ENCODE measurements at places on chromosomes 3 and 15.
A peak's percentile ranks its signal among the peaks of the same experiment; 100 is the strongest.

DNA sequence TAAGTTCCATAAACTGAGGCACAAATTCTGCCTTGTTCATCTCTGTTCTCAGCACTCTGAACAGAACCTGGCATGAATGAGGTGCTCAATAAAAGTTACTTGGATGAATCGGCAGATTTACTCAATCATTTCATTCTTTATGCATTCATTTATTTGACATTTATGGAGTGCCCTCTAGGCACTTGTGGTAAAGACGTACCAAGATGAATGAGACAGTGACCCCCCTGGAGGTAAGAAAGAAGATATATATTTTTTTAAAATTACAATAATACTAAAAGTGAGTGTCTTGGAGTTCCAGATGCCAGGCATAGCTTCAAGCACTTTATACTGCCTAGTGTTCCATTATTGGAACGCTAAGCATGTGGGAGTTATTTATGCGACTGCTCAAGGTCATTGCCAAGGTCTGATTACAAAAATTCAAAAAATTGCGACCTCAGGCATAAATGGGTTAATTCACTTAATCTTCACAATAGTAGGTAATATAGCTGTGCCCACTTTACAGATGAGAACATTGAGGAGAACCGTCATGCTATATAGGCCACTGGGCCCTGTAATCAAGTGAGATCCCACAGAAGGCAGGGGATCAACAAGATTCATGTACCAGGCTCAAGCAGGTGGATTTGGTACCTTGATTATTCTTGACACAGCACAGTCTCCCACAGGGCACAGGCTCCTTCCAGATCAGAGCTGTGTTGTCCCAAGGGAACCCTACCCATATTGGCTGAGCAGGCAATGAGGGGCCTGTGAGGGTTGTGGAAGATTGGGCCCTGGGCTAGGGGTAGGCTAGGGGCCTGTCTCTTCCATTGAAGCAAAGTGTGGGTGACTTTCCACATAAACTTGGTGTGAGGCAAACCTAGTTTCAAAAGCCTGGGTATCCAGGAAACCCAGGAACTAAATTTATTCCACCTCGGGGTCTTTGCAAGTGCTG, 10.7 kb downstream of the XIRP1 start:
- DNase-seq, result no peak

DNA sequence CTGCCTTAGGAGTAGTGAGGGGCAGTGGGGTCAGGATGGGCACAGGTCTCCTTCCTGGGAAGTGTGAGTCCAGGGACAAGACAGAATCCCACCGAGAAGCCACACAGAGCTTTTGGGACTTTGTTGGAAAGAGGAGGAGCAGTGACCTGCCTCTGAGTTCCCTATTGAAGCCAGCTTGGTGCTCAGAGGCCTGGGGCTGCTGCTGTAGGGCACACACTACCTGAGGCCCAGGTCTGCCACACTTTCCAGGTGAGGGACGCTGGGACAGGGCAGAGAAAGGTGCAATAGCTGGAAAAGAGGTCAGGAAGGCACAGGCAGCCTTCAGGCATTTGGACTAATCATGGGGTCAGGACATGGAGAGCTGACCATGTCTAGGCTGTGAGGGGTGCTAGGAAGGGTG, 67.7 kb downstream of the SCN5A start:
- no peak for DNase-seq

- DNase-seq, result peak; percentile 24
Measured at GRCh38 chr3:111589303-111590142, 5.6 kb downstream of the ZBED2 start.

DNA sequence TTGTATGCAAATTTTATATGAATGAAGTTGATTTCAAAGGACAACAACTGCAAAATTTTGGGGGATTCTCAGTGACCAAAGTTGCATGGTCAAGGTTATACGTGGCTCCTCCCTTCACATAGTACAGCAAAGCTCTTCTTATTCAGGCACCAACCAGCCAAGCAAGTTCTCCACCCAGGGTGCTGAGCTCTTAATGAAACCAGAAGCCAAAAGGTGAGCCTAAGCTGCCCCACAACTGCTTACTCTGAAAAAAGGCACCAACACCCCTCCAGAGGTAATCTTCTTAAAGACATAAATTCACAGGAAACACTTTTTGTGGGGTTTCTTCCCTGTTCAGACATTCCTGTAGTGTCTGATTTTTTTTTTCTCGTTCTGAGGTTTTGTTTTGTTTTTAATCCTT, 106.1 kb upstream of the GMNC start:
- DNase-seq, result no peak

GRCh38 chr15:50107591-50108408, 11.2 kb downstream of the ATP8B4 start:
- DNase-seq, result no peak

DNA sequence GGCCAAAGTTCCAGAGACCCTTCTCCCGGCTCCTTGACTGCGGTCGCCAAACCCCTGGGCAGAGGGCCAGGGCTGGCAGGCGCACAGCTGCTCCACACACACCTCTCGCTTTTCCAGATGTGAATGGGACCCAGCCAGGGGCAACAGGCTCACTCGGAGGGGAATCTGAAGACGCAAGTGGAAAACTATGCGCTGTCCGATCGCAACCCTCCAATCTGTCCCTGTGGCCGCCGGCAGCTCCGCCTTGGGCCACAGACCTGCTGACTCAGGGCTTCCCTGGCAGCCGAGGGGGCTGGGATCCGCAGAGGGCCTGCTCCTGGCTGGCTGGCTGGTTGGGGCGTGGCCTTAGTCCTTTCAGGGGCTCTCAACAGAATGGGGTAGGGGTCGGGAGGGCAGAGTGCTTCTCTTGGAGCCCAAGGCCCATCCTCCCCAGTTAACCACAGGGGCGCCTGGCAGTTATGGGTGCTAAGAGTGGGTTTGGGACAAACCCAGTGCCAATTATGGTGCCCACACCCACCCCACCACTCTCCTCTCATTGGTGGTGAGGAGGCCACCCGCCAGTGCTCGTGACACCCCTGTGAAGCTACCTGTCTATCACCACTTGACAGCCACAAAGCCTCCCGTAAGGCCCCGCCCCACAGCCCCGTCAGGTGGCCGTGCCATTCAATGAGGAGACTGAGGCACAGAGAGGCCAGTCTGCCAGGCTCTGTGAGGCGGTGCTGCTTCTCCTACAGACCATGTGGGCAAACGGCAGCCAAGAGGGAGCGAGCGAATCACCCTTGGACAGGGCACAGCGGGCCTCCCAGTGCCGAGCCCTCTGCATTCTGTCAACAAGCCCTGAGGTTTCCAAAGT, 53.8 kb downstream of the IQSEC1 start:
- peak; percentile 84 for DNase-seq

DNA sequence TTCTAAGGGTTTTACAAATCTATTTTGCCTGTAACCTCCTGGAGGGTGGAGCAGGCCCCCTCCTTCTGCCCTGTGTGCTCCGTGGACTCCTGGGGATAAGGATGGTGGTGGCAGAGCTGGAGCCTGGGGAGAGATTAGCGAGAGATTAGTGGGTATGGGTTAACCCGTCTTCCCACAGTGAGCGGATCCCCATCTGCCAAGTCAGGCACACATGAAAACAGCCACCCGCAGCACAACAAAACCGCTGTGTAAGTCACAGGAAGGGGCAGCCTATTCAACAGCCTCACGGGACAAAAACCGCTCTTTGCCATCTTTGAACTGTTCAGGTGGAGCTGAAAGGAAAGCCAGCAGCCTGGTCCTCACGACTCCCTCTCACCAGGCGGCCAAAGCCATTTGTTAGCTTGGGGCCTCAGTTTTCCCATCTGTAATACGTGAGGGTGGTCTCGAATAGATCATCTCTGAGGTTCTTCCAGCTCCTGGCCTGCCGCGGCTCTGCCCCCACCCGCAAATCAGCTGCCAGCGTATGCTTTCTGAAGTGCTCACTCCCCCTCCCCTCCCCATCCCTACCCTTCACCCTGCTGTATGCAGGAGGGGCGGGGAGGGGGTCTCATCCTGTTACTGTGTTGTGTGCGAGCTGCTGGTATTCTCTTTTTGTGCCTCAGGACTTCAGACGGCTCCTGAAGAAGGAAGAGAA, 43.6 kb downstream of the PDIA5 start:
- DNase-seq, result no peak

- DNase-seq, result no peak
Measured at GRCh38 chr15:57496946-57497869, 94.5 kb upstream of the MYZAP start.

DNA sequence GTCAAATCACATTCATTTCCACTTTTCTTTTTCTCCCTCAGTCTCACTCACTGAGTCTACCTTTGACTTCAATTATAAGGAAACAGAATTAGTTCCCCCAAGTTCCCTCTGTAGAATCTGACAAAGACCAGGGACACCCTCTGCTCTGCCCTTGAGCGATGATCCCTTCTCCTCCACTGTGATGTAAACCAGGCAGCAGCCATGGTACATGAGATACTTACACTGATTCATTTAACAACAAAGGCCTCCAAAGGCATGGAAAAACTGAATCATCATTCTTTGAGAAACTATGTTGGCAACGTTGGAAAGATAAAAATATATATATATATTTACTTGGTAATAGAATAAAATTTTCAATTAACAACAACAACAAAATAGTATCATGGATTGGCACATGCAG, 84.1 kb downstream of the P3H2 start:
- peak; percentile 86 for DNase-seq

DNA sequence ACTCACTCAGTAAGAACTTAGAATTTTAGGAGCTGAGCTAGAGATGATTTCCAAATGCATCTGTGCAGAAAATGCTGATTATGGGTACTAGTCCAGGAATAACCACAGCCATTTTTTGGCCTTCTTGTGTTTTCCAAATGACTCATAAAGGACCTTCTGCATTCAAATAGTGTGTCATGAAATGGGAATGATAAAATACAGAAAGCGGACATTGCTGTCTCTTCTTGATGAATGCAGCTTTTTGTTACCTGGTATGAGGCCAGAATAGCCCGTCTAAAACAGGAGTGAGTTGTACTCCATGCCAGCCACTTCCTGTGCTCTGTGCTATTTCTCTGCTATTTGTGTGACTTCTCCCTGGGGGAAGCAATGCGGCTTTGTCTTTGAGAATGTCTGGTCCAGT, 20.5 kb upstream of the FRMD5 start:
- peak; percentile 95 for DNase-seq

- no peak for DNase-seq
Measured at GRCh38 chr15:101852356-101852755, 40.4 kb downstream of the OR4F15 start.

- DNase-seq, result no peak
Measured at GRCh38 chr3:192183109-192183508, 544.2 kb downstream of the FGF12 start.

DNA sequence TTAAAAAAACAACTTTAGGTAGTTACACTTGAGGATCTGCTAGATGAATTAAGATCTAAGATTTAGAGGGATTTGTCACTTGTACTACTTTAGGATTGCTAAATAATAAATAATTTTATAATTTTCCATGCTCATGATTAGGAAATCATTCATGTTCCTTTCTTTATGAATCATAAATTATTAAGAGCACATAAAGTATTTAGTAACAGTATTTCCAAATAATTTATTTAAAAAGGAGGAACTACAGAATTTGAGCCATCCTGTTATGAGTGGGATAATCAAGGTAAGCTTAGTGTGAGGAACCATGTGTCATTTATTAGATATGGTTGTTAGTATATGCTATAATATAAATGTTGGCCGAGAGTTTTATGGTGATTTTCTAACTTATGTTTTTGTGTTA, 37.5 kb upstream of the C3orf38 start:
- no peak for DNase-seq

DNA sequence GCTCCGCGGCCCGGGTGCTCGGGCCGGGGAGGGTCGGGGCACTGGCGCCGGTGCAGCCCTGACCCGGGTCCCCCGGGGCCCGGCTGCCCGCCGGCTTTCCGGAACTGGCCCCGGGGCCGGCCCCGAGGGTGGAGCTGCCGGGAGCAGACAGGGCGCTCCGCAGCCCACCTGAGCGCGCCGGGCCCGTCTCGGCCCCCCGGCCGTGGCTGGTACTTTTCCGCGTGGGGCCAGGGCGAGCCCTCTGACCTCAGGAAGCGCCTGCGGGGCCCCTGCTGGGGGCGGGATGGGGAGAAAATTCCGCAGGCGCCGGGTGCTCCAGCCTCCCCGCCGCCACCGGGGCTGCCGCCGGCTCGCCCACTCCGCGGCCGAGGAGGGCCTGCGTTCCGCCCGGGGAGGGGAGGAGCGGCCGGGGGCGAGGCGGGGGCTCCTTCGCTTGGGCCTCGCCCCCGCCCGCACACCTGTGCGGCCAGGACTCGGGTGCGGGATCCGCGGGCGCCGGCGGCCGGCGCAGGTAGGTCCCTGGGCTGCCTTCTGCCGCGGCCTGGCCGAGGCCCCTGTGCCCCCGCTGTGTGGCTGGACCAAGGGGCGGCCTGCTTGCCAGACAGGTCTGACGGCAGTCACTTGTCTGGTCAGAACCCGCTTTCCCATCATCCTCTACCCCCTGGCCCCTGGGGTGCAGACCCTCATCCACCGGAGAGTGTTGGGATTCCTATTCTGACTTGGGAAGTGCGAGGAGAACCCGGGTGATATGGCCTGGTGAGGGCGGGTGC, 3.5 kb downstream of the FURIN start:
- no peak for DNase-seq

DNA sequence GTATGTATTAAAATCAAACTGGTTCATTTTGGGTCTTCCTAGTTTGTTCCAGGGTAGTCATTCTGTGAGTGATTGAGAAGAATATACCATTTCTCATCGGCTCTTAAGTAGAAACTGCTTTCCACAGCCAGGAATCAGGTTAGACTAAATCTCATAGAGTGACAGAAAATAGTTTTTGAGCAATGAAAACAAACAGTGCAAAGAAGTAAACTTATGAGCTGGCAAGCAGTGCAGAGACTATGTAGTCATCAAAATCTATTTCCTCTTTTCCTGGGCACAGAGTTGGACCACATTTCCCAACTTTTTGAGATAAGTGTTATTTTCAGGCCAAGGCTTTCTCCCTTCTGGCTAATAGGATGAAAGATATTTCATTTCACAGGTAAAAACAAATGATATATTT, 66.5 kb downstream of the UBE3A start:
- DNase-seq, result peak; percentile 67
